NCI-H1694 (cell line): ENCODE measurements at places on chromosomes 5 and 9.
A peak's percentile ranks its signal among the peaks of the same experiment; 100 is the strongest.

DNA sequence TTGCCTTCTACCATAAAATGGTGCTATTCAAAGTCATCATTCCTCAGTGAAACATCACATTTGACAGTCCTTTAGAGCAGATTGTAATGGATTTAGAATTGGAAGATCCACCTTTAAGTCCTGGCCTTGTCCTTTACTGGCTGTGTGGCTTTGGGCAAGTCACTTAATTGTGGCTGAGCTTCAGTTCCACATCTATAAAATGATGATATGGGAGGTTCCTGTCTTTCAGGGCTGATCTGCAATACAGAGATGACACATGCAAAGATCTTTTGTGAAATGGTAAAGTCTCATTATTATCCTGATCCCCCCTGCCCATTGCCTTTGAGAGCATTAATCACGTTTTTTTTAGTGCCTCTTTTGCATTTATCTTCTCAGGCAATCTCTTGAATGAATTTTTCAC is 58.2 kb downstream of the ZFAND5 start:
- DNase-seq, result no peak

- no peak for DNase-seq
Observed at GRCh38 chr9:76561900-76562299, 102.9 kb downstream of the GCNT1 start.

DNA sequence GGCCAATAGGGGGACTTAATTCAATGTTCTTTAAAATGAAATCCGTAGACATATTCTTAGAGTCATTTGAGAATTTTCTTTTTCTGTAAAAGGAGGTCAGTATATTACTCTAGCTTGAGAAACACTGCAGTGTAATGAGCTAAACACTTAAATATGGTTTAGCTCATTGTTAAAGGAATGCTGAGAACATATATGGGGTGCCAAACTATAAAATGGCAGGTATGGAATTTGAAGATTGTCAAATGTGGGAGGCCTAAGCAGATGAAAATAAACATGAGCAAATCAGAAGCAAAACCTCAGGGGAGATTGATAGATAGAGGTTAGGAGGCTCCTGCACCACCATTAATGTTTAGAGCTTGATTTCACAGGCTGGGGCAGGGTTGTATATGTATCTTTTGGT is 57.9 kb downstream of the STX17 start:
- DNase-seq, result no peak

- no peak for DNase-seq
Observed at GRCh38 chr5:126097876-126098275, 325.3 kb upstream of the GRAMD2B start.

GRCh38 chr5:90803876-90804275 is 245.3 kb downstream of the ADGRV1 start:
- DNase-seq, result no peak

GRCh38 chr9:111005746-111006470 is 32.4 kb downstream of the LPAR1 start:
- no peak for DNase-seq

DNA sequence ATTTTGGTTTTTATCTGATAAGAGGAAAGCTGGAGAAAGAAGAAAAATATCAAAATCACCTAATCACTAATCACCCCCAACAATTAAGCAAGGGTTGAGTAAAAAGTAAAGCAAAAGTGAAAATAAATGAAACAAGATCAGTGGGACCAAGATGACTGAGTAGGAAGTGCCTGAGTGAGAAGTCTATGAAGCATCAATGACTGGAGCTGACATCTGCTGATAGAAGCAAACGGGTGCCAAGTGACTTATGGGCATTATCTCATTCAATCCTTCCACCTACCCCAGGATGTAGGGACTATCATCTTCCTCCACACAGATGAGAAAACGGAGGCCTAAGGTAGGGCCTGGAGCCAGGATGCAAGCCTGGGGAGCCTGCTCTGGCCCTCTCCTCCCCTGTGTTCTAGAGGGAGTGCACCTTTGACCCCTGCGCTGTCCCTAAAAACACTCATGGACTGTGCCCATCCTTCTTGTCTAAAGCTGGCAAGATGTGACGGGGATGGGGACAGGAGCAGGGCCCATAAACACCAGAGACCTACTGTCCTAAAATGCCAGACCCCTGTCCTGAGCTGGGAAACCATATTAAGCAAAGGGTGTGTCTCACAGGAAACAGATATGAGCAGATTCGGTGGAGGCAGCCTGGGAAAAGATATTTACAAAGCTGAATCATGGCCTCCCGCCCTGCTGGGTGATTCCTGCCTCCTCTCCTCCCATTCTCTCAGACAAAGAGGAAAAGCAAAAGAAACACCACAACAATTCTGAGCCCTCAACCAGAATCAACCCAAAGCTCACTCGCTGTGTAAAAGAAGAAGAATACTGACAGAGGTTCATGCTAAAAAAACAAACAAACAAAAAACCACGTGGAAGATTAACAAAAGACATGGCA is 116.0 kb downstream of the AUH start:
- DNase-seq, result no peak

DNA sequence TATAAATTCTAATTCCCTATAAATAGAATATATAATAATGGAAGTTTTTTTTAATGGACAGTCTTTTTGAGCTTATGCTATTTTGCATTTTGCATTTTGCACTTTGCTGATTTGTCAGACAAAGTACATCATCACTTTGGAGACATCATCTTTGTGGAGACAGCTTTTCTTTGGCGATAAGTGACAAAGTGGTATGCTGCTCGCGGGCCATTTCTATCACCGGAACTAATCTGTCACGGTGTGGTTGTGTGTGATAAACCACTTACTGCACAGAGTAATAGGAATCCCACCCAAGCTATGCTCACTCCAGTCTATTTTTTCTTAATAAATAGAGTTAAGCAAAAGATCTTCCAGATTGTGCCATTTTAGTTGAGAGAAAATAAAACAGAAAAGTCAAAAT is 133.1 kb downstream of the MACIR start:
- DNase-seq, result no peak

DNA sequence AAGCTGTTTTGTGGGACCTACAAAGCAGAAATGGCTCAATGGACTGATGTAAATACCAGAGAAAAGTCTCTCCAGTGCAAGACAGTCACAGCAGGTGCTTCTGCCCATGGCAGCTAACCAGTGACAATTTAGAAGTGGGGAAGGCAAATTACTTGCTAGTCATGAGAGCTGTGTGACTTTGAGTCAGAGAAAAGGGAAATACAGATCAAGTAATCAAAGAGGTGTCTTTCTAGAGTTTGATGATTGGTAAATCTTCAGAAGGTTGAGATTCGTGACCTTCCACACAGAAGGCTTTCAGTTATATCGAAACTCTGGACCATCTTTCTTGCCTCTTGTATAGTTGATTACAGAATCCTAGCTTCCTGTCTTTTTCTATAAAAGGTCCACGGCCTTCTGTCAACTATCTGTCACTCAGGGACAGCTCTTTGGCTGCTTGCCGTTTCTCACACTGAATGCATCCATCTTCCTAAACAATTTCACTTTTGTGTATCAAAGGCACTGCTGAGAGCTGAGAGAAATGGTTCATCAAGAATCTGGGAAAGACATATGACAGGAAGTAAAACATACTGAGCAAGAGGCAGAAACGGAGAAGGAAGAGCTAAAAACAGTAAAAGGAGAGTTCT is 993.9 kb upstream of the ACO1 start:
- DNase-seq, result peak; percentile 42

- no peak for DNase-seq
Observed at GRCh38 chr5:135456238-135457099, 4.3 kb upstream of the TIFAB start.

GRCh38 chr5:136137497-136138220 is 5.0 kb downstream of the SMAD5 start:
- DNase-seq, result no peak

GRCh38 chr9:129854588-129855110 is 19.4 kb downstream of the USP20 start:
- no peak for DNase-seq

DNA sequence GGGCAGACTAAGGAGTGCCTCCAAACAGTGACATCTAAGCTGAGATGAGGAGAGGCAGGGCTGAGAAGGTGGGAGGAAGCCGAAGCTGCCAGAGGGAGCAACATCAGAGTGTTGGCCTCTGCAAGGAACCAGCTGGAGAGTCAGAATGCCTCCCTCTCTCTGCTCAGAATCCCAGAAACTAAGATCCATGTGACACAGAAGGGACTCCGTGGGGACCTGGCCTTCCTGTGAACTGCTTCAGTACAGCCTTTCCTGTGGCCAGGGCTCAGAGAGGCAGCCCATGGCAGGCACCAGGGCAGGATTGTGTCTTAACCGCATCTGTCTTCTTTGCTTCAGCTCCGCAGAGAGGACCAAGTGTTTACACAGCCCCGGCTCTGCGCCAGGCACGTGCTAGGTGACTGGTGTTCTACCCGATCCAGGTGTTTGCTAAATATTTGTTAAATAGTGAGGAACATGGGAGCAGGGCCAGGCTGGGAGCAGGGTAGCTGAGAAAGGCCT is 33.5 kb downstream of the KCNMB1 start:
- no peak for DNase-seq

DNA sequence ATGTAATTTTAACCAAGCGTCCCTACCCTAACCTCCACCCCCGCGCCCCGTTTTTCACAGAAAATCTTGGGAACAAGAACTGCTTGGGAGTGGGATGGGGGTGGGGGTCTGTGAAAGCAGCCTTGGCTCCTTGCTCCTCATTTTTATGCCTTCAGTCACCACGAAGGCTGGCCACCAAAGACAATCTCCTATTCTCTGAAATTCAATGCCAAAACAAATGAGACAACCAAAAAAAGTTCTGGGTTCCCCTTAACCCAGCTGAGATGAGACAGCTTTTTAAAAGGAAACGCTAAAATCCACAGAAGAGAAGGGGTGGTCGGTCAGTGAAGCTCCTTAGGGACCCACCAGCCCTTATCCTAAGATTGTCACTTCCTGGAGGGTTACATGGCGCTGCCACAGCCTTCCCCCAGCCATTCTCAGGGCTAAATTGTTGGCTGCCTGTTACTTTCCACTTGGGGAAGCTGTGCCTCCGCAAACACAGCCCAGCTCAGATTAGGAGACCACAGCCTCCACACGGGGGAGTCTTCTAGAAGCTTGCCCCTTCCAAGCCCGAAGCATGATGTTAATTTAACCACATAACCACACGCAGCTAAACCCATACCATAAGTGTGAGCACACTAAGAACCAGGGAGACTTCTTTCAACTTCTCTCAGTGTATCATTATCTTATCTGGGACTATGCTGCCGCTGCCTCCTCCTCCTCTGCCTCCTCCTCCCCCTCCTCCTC is 136.3 kb downstream of the FOXD1 start:
- DNase-seq, result no peak

DNA sequence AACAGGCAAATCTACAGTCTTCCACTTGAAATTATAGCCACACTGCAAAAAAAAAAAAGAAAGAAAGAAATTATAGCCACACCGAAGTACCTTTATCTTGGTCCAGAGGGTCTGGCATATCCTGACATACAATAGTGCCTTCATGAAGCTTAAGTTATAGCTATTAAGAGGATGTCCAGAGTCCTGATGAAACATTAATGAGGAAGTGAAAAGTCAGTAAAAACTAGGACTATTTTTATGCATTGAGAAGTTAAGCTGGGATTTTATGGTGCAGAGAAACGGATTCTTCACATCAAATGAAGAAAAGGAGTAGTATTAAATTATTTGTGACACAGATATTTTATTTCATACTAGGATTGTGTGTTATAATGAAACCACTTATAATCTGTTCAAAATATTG is 123.9 kb downstream of the SV2C start:
- no peak for DNase-seq

DNA sequence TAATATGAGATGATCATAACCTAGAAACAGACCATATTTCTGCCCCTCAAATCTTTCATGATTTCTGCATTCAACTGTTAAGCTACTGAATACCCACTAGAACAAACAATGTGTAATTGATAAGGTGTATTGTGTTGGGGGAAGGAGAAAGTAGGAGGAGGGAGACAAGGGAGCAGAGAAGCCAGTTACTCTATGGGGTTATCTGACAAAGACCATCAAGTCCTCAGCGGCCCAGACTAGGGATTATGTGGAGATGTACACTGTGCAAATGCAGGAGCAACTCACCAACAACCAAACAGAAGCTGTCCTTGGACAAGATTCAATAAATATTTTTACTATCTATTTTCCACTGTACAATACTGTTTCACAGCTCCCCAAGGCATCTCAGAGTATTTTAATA is 2.7 kb downstream of the NRG2 start:
- DNase-seq, result no peak

DNA sequence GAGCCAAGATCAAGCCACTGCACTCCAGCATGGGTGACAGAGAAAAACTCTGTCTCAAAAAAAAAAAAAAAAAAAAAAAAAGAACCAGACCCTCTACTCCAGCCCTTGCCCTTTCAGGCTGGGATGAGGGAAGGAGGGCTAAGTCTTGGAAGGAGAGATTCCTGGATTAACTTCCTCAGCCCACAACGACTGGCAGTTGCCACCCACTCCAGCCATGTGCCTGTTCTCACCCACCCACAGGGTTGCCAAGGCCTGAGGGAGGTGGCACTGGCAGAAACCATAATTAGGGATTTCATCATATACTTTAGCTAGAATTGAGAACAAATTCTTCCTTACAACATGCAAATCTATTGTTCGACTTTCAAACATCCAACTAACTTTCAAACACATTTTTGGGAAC is 87.8 kb upstream of the SLC30A5 start:
- DNase-seq, result no peak

DNA sequence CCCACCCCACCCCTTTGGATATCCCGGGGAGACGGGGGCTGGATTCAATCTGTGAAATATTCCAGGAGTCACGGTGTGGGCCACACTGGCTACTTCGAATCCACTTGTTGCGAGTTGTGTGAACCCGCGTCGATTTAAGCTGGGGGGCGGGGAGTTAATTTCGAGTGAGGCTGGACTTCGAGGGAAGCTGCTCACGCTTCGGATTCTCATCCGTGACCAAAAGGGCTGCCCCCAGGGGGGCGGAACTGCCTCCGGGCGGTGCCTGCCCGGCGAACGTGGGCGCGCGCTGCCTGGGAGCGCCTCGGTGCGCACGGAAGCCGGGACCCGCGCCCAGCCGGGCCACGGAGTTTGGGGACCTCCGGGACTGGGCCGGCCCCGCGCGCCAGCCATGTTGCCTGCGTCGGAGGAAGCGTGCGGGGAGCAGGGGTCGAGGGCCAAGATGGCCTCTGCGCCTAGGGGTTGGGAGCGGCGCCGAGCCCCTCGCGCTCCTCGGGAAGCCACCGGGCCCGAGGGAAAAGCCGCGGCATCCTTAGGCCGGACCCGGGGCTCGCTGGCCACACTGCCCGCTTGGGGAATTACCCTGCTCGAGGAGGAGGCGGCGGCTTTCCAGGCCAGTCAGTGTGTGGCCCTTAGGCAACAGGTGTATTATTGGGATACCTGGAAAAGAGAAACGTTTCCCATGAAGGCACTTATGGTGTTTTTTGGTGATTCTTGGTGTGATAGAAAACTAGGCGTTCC is 975 bp downstream of the OCLN start:
- no peak for DNase-seq
